ENCODE measurements at places on chromosomes 13 and 19.

DNA sequence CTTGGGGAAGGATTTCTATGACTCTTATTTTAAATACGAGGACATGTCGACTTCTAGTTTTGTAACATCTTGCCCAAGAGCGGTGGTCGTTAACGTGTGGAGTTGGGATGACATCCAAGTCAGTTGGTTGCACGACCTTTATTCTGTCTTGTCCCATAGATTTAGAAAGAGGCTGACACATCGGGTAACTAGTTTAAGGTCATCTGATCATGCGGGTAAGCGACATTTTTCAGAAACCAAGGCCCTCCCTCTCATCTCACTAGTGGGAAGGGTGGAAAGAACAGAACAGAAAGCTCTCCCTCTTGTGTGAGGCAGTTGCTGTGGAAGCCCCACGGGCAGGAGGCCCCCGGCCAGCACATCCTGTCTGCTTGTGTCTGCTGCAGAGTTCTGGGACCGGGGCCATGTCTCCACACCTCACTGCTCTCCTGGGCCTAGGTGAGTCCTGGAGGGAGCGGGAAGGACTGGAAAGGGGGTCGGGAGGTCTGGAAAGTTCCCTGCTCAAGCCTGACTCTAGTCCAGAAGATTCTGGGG is at the start of gene LAIR2:
Gene LAIR2 (plus strand): TSS at position 314 of the 531 bp plus-strand sequence. CDS start 88 bp downstream, at position 402.
- DNase-seq = no peak

DNA sequence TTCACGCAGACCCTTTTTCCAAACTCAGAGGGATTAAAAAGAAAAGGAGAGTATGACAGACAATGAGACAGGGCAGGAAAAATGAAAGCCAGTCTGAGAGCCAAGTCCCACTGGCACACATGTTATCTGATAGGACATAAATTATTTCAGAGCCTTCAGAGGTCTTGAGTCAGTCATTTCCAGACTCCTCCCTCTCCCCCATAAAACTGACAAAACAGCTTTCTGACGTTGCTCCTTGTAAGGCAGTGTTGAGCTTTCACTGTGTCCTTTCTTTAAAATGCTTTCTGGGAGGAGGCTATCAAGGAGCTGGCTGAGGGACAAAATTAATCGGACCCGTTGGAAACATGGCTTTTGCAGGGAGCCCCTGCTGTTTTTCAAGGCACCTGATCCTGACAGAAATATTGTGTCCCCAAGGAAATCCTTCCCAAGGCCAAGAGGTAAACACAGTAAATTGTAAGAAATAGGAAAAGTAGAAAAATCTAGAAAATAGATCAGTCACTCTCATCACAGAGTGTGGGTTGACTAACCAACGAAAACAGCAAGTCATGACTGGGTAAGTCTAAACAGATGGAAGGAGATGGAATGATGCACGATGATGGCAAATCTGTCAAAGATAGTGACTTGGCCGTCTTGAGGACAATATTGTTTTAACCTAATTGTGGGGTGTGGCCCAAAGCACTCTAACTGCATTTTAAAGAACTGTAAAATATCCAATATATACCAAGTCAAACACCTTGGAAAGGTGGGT is 89.7 kb downstream of the DCT start:
- no peak for DNase-seq

GRCh38 chr13:40172878-40173277 is 493.6 kb downstream of the FOXO1 start:
- DNase-seq = no peak

DNA sequence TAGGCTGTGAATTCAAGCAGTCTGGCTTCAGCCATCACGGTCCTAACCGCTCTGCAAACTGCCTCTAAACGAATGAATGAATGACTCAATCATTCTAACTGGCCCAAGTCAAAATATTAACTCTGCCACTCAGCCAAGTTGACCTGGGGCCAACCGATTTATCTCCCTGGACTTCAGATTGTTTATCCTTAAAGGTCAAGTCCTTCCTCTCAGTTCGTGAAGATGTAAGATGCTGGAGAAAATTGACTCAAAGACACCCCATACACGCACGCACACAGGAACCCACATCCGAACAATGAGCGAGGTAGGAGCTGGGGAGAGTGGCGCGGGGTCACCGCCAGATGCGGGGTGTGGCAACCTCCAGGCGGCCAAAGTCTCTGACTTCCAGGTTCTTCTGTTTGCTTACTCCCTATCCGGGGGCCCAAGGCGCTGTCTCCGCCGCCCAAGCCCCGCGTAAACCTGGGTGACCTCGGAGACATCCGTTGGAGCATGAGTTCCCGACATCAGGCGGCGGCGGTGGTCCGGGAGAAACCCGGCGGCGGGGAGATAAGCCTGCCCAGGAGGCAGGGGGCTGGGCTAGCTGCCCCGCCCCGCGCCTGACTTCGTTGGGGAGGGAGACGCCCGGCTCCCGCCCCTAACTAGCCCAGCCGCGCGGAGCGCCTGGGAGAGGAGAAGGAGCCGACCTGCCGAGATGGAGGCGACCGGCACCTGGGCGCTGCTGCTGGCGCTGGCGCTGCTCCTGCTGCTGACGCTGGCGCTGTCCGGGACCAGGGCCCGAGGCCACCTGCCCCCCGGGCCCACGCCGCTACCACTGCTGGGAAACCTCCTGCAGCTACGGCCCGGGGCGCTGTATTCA is at the start of gene CYP2S1:
Gene CYP2S1 (plus strand): TSS at position 646 of the 856 bp plus-strand sequence. CDS start 46 bp downstream, at position 692.
- no peak for DNase-seq

- no peak for DNase-seq
Measured at GRCh38 chr19:10211691-10212090, 16.9 kb upstream of the DNMT1 start.

DNA sequence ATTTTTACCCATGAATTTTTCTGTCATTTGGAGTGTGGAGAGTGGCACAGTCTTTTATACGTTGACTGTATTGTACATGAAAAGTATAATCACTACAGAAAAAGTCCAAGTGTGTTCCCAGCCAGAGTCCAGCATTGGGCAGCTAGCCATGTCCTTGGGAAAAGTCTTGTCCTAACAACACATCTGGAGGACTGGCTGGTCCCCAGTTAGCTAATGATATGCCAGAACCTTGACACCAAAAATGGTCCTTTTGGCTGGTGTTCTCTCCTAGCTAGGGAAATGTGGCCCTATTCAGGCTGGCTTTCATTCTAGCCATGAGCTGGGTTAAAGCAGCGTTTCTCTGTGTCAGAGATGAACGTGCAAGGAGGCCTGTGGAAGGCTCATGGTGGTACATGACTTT is 98.9 kb downstream of the ESD start:
- DNase-seq = no peak

DNA sequence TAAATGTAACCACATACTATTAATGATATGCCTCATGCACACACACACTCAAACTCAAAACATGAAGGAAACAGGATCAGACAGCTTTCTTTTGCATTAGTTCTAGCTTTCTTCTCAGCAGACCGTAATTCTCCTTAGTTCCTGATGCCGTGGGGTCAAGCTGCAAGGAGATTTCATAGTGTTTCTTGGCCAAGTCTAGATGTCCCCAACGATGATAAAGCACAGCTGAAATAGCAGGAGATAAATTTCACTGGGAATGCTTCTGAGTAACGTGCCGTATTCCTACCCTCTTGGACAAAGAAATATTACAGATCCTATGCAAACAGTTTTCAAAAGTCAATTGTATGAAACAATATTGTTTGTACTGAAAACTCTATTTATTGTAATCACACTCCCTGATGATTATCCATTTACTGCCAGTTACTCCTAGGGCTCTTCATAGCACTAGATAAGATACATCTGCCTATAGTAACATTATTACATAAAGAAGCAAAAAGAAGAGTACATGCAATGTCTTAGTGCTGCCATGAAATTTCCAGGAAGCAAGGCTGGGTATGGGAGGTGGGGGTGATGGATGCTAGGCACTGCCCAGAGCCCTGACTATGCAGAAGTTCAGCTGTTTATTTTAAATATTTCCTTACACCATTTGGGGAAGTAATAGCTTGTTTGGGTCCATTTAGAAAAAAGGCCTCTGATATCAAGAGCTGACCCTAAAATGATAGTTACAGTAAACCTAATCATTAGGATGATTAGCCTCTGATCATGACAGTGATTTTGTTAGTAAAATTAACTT is 16.5 kb upstream of the GGACT start:
- DNase-seq = no peak

DNA sequence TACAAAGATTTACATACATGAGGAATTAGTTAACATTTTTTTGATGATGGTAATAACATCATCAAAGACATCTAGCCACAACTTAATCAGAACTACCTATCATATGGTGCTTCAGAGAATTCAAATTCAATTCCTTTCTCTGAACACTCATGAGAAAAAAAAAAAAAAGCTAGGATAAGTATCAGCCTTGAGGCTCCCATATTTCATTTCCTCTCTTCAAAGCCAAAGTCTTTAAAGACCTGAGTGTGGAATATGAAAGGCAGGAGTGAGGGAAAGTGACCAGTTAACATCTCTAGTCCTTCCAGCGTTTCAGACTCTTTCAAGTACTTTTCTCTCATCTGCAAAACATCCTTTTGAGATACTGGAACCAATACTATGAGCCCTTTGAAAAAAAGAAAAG is 137.5 kb downstream of the DCLK1 start:
- no peak for DNase-seq

Data from NCI-H1092 treated with DMSO at 0.1 percent for 48 hours (cell line).